ENCODE measurements at places on chromosomes 2 and 18.

GRCh38 chr2:128502638-128503246 is 184.1 kb upstream of the HS6ST1 start:
- DNase-seq = no peak
- no peaks in the 10 kb centered on the region for H3K36me3 ChIP-seq
- no peak overlapping the region for H3K27ac ChIP-seq

GRCh38 chr2:16215902-16216557 is 275.7 kb downstream of the MYCN start:
- no peaks in the 10 kb centered on the region for H3K36me3 ChIP-seq
- DNase-seq = no peak
- H3K27ac ChIP-seq = no peak overlapping the region
- peaks cover 18% of the 10 kb centered on the region for H3K4me1 ChIP-seq
- H3K27me3 ChIP-seq = no peaks in the 10 kb centered on the region
- H3K4me3 ChIP-seq = no peak overlapping the region

GRCh38 chr2:231581328-231581727 is 11.3 kb upstream of the TEX44 start:
- DNase-seq = no peak
- peaks cover 3% of the 10 kb centered on the region for H3K27me3 ChIP-seq
- H3K4me1 ChIP-seq = peaks cover 30% of the 10 kb centered on the region

DNA sequence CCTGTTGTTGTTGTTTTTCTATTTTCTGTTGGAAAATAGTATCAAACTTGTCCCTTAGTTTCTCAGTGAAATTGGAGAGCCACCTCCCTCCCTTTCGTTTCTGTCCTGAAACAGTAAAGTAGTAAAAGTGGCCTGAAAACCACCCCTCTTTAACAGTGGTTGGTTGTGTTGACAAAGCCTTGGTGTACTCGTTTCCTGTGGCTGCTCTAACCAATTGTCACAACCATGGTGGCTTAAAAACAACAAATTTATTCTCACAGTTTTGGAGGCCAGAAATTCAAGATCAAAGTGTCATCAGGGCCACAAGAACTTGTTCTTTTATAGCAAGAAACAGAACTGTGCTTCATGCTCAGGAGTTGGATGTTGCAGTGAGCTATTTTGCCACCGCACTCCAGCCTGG is 4.0 kb upstream of the DYSF start:
- H3K36me3 ChIP-seq = no peaks in the 10 kb centered on the region
- DNase-seq = no peak
- no peak overlapping the region for H3K27ac ChIP-seq
- H3K4me1 ChIP-seq = peaks cover 32% of the 10 kb centered on the region
- no peak overlapping the region for H3K4me3 ChIP-seq

DNA sequence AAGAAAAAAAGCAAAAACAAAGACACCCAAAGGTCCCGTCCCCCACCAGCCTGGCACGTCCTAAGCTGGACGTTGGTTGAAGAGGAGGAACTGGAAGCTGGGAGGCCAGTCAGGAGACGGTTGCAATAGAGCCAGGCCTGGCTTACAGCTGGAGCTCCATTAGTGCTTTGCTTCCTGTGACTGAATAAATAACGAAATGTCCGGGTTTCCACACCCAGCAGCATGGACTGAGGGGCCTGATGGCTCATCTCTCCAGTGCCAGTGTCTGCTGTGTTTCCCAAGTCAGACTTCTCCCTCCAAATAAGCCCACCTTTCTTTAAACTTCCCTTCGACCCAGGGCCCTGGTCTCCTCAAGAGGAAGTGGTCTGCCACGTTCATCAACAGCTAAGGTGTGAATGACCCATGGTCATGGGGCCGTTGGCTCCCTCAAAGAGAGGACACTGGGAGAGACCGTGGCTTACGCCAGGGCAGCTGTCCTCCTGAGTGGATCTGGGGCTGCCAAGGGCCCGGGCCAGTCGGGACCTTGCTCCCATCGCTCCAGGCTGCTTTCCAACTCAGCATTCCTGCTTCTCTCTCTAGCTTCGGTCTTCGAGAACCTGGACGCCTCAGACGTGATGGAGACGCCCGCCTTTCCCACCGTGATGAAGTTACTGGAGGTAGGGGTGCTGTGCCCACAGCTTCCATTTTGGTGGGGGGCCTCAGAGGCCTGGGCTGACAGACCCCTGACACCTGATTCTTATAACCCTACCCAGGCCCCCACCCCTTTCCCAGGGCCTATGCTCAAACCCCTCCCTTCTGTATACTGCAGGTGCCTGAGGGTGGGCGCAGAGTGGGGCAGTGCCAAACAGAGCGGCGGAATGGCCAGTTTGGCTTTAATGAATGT is 44.9 kb downstream of the MYO7B start:
- no peak for DNase-seq
- H3K4me3 ChIP-seq = no peak overlapping the region
- no peaks in the 10 kb centered on the region for H3K27me3 ChIP-seq
- H3K36me3 ChIP-seq = no peaks in the 10 kb centered on the region
- H3K4me1 ChIP-seq = peaks cover 3% of the 10 kb centered on the region

GRCh38 chr18:47881752-47882455 is 48.6 kb downstream of the SMAD2 start:
- peaks cover 17% of the 10 kb centered on the region for H3K36me3 ChIP-seq
- H3K27ac ChIP-seq = no peak overlapping the region
- H3K4me1 ChIP-seq = peaks cover 5% of the 10 kb centered on the region

DNA sequence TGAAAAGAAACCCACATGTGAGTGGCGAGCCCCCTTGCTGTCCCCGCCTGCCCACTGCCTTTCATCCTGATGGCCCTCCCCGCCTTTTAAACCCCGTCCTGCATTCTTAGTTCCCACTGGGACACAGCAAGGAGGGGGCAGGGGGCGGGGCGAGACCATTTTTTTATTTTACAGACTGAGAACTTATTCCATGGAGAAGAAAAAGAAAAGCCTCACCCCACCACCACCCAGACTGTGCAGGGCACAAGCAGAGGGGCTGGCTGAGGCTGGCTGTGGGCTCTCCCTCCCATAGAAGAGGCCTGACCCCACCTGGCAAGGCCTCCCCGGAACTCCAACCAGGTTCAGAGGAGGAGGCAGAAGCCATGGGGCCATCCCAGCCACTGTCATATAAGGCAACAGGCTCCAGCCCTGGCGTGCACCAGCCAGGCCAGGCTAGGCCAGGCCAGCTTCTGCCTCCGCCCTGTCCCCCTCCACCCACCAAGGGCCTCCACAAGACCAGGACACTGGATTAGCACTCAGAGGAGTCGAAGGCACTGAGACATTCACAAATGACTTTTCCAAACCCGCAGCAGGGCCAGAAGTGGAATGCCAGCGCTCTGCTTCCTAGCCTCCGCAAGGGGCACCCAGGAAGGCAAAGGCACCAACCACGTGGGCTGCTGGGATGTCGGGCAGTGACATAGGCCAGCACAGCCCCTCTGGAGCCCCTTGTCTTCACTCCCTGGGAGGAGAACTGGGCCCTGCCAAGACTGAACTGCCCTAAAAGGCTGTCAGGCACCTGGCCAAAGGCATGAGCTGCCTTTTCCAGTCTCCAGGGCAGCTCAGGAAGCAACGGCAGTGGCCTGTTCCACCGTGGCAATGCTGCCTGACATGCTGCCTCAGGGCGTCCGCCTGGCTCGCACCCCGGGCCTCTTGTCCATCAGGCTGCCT is 37.5 kb upstream of the SEMA4C start:
- H3K27me3 ChIP-seq = peaks cover 14% of the 10 kb centered on the region
- H3K27ac ChIP-seq = 0 out of 2 replicates have a peak overlapping the region, but pooled peaks have one; percentile 11
- H3K4me3 ChIP-seq = peak overlapping the region; percentile 8

DNA sequence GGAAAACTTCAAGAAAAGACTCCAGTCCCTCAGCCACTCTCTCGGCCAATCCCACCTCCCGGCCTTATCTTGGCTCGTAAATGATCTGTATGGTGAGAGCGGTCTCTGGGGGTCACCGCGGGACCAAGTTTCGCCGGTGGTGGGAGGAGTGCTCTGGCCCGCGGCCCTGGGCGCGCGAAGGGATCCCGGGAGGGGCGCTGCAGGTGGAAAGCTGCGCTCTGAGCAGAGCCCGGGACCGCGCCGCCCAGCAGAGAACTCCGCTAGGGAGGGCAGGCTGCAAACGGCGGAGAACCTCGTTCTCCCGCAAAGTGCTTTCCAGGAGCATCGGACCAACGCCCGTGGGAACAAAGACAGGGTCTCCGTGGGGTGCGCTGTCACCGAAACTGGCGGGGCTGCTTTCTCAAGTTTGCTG is 622 bp downstream of the LRP2 start:
- H3K36me3 ChIP-seq = no peaks in the 10 kb centered on the region
- no peak overlapping the region for H3K27ac ChIP-seq
- DNase-seq = peak; percentile 54
- H3K4me1 ChIP-seq = peaks cover 28% of the 10 kb centered on the region

DNA sequence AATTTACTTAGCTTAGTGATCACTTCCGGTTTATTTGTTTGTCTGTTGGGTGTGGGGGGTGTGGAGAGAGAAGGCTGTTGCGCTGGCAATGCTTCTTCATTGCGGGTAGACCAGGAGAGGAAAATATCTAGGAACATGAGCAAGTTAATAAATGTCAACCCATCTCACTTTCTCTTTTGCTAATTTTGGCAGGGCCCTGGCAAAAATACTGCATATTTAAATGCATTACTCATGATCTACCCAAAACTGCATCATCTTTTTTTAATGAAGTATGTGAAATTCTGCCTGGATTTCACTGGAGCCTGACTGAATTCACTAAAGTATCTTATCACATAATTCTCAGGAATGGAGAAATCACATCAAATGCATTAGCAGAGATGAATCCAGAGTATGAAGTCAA is 1131.0 kb upstream of the NXPH2 start:
- no peak for DNase-seq
- H3K4me3 ChIP-seq = no peak overlapping the region

DNA sequence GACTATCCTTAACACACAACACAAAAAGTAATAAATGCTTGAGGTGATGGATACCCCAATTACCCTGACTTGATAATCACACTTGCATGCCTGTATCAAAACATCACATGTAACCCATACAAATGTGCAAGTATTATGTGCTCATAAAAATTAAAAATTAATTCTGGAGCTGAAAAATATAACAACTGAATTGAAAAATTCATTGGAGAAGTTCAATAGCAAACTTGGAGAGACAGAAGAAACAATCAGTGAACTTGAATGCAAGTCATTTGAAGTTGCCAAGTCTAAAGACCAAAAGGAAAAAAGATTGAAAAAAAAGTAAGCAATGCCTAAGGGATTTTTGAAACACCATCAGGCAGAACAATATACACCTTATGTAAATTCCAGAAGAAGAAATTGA is 79.4 kb downstream of the FSIP2 start:
- H3K4me1 ChIP-seq = no peaks in the 10 kb centered on the region
- no peak for DNase-seq
- H3K36me3 ChIP-seq = no peaks in the 10 kb centered on the region
- no peaks in the 10 kb centered on the region for H3K27me3 ChIP-seq
- no peak overlapping the region for H3K4me3 ChIP-seq
